ENCODE measurements at places on chromosomes 11 and 22. TPM values are rescaled to one million over a fixed set of nuclear protein-coding genes. Genes with fewer than 3 reads are reported as not detected.

CST6 gene
- polyA plus RNA-seq, result not detected

- DNase-seq, result no peak
Measured at GRCh38 chr11:94873916-94874540, 99.3 kb downstream of the CWC15 start.

DNA sequence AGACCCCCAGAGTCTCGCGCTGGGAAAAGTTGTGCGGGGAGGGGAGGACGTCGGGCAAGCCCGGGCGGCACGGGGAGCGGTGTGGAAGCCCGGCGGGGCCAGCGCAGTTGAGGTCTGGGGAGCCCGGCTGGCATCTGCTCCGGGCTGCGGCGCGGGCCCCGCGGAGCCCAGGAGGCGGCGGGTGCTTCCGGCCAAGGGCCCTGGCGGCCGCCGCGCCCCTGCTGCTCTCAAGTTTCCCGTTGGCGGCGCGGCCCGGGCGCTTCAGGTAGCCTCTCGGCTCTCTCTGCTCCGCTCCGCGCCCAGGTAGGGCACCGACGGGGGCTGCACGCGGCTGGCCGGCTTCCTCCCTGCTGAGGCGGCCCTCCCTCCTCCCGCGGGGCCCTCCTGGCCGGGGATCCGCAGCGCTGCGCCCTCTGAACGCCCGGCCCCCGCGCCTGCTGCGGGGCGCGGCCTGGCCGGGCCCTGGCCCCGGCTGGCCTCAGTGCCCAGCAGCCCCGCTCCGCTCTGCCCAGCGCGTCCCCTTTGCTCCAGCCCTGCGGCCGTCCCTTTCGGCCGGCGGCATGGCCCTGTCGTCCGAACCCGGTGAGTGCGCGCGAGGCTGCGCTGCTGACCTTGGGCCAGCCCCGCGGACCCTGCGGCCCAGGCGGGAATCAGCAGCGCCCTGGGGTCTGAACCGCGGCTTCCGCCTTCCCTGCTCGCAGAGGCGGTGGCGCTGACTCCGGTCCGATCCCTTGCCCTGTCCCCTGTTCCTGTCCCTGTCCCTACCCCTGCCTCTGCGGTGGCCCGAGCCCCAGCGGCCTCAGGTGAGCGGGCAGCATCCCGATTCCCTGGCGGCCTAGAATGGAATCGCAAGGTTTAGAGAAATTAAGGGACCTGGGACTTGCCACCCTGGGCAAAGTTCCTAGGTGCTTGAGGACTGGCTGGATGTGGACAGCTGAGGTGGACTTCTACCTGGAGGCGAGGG lies 4.3 kb upstream of the AMPD3 start:
- DNase-seq, result no peak

DNA sequence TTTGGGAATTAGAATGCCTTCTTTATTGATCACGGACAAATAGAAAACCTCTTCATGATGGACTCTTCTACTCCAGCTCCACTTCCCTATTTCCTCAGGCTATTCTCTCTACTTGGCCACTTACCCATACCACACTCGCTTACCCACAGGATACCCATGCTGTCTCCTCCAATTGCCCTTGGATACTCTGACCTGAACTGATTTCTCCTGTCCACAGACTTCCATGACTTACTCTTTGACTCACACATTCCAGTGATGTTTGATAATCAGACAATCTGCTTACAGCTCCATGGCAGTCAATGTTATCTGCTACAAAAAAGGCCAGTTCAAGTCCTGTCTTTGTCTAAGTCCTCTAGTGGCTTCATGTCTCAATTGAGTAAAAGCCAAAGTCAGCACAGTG lies 292.0 kb upstream of the CTSC start:
- DNase-seq, result no peak

DNA sequence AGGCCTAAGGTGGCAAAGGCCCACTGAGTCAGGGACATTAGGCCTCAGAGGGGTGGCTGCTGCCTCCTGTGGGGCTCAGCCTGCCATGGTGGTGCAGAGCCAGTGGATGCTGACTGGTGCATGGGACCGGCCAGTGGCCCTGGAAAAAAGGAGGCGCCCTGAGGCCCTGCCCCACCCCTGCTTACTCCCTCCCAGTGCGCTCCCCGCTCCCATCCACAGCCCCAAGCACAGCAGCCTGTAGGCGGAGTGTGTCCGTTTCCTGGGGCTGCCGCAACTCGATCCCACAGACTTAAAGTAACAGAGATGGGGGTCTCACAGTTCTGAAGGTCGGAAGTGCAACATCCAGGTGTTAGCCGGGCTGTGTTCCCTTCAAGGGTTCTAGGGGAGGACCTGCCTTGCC lies 38.4 kb upstream of the FADD start:
- DNase-seq, result no peak

DNA sequence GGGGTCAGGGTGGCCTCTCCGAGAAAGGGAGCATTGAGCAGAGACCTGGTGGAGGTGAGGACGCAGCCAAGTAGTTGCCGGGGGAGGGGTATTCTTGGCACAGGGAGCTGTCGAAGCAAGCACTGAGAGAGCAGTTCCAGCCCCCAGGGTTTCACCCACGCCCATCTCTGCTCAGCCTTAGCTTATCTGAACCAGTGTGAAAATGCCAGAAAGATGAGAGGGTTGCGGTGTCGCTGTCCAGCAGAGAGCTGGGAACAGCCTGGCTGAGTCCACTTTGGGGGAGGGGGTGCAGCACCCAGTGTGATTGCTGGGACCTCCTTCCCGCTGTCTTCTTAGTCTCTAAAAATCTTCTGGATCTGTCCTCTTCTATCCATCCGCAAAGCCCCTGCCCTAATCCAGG lies 123.3 kb upstream of the TBCEL start:
- DNase-seq, result no peak

- DNase-seq, result no peak
Measured at GRCh38 chr22:29230972-29231875, 25.5 kb downstream of the EMID1 start.

DNA sequence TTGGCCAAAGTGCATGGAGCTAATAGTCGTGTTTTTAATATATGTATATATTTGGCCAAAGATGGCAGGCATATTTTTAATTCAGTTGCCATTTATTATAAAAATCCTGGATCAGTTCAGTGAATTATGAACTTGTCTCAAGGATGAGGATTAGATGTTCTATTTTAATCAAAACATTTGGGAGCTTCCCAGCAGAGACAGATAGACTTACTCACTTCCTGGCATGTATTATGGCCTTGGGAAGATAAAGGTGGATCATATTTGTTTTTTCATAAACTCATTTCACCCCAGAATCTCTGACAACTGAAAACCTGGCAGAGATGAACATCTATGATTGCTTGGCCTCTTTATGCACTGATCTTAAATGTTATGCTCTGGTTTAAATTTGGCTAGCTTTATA lies 148.8 kb downstream of the NCAM1 start:
- no peak for DNase-seq

DNA sequence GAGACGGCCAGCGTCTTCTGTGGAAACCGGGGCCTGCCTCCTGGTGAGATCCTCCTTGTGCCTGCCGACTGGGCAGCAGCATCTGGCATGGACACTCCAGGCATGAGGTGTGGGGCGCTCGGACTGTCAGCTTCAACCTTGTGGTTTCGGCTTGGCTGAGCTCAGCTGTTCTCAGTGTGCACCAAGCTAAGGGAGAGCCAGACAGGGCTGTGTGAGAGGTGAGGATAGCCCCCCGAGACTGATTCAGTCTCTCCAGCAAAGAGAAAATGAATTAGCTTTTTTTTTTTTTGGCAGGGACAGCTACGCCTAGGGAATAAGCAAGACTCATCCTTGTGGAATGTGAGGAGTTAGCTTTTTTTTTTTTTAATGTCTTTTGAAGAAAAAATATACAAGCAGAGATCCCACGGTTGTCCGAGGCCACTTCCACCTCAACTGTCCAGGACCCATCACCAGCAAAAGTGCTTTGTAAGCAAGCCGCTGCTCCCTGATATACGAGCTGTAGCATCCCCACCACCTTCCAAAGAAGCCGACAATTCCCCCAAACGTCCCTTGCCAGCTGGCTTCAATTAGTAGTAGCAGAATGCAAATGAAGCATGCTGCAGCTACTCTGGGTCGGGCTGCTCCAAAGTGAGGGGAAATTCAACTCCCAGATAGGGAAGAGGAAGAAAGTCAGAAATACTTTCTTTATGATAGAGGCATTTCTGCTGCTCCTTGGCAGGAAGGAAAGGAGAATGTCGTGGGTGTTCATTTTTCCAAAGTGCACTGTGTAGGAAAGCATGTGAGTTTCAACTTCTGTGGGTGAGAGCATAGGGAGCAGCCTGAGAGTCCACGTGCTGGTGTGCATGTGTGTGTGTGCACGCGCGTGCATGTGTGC lies 9.7 kb upstream of the THY1 start:
- DNase-seq, result peak; percentile 32

DNA sequence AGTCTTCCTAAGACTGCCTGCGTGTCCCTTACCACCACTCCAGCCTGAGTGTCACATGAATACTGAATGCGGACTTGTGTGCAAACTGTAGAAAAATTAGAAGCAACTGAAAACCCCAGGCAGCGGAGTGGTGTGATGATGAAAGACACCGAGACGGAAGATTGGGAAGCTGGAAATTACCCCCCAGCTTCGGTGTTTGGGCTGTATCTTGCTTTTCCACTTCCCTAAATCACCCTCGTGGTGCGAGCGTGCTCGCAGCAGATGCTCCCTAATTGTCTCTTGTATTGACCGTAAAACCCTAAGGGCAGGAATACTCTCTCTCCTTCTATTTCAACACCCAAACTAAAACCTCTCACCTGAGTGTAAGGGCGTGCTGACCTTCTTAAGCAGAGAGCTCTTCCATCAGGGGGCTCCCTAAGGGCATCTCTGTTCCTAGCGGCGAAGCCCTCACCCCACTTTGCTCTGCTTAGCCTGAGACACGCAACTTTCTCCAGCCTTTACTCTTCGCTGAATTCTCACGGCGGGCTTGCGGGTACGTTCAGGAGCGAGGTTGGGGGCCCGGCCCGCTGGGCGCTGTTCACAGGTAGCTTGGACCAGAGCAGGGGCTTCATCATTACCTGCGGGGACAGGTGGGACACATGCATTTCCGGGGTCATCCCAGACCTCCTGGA lies 62.4 kb downstream of the CRYBB2 start:
- DNase-seq, result no peak

DNA sequence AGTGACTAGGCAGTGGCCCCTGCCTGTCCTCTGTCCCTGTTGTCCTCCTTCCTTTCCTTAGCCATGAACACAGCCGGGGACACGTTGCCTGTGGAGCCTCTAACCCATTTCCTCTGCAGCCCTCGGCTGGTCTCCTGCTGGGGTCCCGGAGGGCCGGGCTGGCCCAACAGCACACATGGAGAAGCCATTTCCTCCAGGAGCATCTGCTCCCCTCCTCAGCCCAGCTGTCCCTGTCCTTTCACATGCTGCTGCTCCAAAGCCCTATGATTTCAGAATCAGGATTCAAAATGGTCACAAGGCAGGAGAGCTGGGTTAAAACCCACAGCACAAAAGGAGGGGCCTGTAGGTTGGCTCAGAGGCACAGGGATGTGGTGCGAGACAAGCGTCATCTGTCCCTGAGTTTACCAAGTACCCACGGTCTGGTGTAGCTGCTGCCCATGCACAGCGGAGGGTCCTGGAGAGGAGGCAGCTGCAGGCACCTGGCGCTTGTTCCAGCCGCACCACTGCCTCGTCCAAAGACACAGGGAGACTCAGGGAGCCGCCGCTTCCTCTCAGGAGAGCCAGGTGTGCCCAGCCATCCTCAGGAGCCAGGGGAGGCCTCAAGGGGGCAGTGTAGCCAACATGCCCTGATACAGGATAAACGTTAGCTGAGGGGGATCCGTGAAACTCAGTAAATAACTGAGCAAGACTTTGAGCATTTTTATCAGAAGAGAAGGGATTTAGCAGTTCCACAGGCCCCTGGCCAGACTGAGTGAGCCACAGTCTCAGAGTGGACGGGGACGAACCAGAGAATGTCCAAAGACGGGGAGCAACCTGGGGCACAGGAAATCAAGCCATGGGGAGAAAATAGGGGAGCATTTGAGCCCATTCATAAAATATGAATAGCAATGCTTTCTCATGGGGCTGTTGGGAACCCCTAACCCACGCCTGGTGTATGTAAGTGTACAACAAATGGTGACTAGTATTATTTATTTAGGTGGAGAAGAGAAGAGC lies 3.9 kb upstream of the VSIG10L2 start:
- no peak for DNase-seq

DNA sequence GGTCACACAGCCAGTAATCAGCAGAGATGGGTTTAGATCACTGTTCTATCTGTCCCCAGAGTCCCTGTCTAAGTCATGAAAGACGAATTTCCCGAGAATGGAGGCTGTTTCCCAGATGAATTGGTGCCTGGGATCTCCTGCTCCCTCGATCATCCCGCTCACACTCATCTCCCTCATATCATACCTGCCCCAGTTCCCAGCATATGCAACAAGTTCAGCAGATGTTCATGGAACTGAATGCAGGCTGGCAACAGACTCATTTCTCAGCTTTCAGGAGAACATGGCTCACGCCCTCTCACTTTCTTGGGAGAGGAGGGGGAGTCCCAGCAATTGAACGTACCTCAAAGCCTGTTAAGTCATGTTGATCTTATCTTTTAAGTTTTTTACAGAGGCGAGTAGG lies 22.1 kb downstream of the CD6 start:
- no peak for DNase-seq
